Activated naive CD8-positive, alpha-beta T cell treated with anti-CD3 and anti-CD28 coated beads, Interleukin-2, amount 10 ng/mL, durations not matched to agents 7 days and 5 days (primary cell): ENCODE measurements at places on chromosomes 2 and 18. TPM values are rescaled to one million over a fixed set of nuclear protein-coding genes. Genes with fewer than 3 reads are reported as not detected.

Gene COL4A3
- total RNA-seq: not detected

- H3K27ac ChIP-seq: no peak overlapping the region
- H3K4me1 ChIP-seq: peaks cover 3% of the 10 kb centered on the region
- no peaks in the 10 kb centered on the region for H3K36me3 ChIP-seq
- no peak overlapping the region for H3K4me3 ChIP-seq
- peaks cover 5% of the 10 kb centered on the region for H3K27me3 ChIP-seq
These were observed 132.8 kb upstream of the NCK2 start for GRCh38 chr2:105611811-105612424.

GRCh38 chr2:23399674-23400261 is 14.8 kb downstream of the KLHL29 start:
- no peaks in the 10 kb centered on the region for H3K36me3 ChIP-seq
- H3K4me1 ChIP-seq: peaks cover 14% of the 10 kb centered on the region
- H3K4me3 ChIP-seq: no peak overlapping the region
- H3K27ac ChIP-seq: no peak overlapping the region
- H3K27me3 ChIP-seq: peaks cover 15% of the 10 kb centered on the region
- DNase-seq: no peak

GRCh38 chr2:128414946-128415778 is 96.5 kb upstream of the HS6ST1 start:
- no peaks in the 10 kb centered on the region for H3K4me1 ChIP-seq
- H3K27me3 ChIP-seq: no peaks in the 10 kb centered on the region
- H3K27ac ChIP-seq: no peak overlapping the region
- no peak overlapping the region for H3K4me3 ChIP-seq

GRCh38 chr2:46010925-46011490 is 286.2 kb upstream of the EPAS1 start:
- DNase-seq: no peak
- no peak overlapping the region for H3K4me3 ChIP-seq
- H3K36me3 ChIP-seq: peaks cover 9% of the 10 kb centered on the region
- H3K4me1 ChIP-seq: peaks cover 6% of the 10 kb centered on the region
- H3K27me3 ChIP-seq: no peaks in the 10 kb centered on the region
